ENCODE measurements at places on chromosomes 5 and 9.

DNA sequence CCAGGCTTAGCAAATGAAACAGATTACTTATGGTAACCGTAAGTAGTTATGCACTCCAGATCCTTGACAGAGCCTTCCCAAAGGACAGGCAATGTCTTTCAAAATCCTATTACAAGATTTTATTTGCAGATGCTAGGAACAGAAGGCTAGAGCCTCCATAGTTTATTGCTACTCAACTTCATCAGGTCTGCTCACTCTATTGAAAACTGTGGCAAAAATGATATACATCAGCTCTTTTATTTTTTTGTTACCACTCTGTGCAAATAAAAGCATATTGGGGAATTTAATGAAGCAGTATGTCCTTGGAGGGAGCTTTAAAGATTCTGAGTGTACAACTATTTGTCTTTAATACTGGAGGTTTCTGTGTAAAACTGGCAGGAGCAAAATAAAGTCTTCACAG, 46.5 kb downstream of the SLC44A1 start:
- no peaks in the 10 kb centered on the region for H3K36me3 ChIP-seq
- DNase-seq: no peak
- no peaks in the 10 kb centered on the region for H3K4me1 ChIP-seq
- H3K27me3 ChIP-seq: no peaks in the 10 kb centered on the region
- H3K4me3 ChIP-seq: no peak overlapping the region

DNA sequence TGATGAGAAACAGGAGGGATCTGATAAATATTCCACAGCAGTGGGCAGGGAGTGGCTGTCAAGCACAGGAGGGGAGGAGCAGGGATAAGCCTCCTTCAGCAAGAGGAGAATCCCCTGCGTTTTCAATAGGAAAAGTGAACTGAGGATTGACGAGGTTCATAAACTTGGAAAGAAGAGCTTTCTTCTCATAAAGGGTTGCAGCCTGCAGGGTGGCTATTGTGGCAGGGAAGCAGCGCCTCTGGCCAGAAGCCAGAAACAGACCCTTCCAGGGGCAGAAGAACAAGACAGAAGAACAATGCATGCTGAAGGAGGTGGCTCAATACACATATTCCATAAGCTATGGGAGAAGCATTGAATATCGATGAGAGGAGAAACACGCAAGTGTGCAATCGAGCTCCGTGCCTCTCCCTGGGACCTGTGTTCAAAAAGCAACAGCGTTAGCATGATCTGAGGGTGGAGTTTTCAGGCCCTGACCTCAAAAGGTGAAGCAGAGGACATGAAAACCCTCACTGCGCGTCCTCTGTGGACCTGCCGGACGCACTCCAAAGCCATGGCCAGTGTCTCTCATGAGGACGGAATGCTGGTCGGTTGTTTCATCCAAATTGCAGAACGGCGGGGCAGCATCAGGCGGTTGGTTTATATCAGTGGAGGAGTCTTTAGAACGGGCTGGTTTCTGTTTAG, 67.6 kb downstream of the ANKRD33B start:
- H3K4me1 ChIP-seq: peaks cover 11% of the 10 kb centered on the region
- H3K36me3 ChIP-seq: no peaks in the 10 kb centered on the region
- H3K4me3 ChIP-seq: no peak overlapping the region
- no peak overlapping the region for H3K27ac ChIP-seq
- DNase-seq: no peak

GRCh38 chr5:101977729-101978345, 318.2 kb downstream of the SLCO4C1 start:
- no peaks in the 10 kb centered on the region for H3K4me1 ChIP-seq
- DNase-seq: no peak
- no peak overlapping the region for H3K4me3 ChIP-seq
- H3K36me3 ChIP-seq: no peaks in the 10 kb centered on the region
- no peaks in the 10 kb centered on the region for H3K27me3 ChIP-seq

- H3K4me3 ChIP-seq: no peak overlapping the region
- H3K27ac ChIP-seq: no peak overlapping the region
- H3K27me3 ChIP-seq: no peaks in the 10 kb centered on the region
- H3K36me3 ChIP-seq: no peaks in the 10 kb centered on the region
Measured at GRCh38 chr5:5069851-5070250, 70.3 kb upstream of the ADAMTS16 start.

DNA sequence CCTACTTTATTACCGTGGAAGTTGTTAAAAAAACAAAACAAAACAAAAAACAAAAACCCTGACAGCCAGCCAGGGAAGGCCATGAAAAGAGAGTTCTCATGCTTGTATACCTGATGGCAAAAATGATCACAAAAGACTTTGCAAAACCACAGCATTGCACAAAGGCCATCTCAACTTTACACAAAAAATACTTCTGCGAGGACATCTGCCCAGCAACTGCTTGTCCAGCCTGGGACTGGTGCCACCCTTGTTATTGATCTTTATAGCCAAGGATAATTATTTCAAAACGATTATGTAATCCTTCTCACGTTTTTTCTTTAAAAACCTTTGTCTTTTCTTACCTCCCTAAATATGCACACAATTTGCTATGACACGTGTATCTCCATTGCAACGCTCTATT, 42.2 kb upstream of the SLC28A3 start:
- no peak for DNase-seq
- H3K27me3 ChIP-seq: no peaks in the 10 kb centered on the region
- H3K36me3 ChIP-seq: no peaks in the 10 kb centered on the region
- no peak overlapping the region for H3K4me3 ChIP-seq

- peak; percentile 83 for DNase-seq
- H3K4me1 ChIP-seq: no peaks in the 10 kb centered on the region
- H3K36me3 ChIP-seq: no peaks in the 10 kb centered on the region
- peak overlapping the region; percentile 75 for H3K27ac ChIP-seq
Measured at GRCh38 chr5:139108063-139108824, 89.9 kb downstream of the SIL1 start.

DNA sequence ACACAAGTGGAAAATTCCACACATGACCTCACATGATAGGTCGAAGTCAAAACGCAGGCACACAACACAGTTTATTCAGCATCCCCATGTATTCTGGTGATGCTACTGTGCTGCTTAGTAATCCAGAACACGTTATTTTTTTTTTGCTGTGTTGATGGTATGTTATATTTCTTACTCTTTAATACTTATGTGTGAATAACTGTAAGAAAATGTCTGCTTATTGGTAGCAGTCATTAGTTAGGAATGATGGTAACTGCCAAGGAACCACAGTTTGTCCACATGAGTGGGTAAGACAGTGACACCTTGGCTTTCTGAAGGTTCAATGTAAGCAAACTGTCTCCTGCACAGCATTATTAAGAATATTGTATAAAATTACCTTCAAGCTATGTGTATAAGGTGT, 107.7 kb upstream of the DAPK1 start:
- no peak overlapping the region for H3K4me3 ChIP-seq
- no peak overlapping the region for H3K27ac ChIP-seq
- no peaks in the 10 kb centered on the region for H3K4me1 ChIP-seq
- no peaks in the 10 kb centered on the region for H3K27me3 ChIP-seq
- H3K36me3 ChIP-seq: no peaks in the 10 kb centered on the region
- no peak for DNase-seq

GRCh38 chr5:143036146-143036927, 266.2 kb downstream of the ARHGAP26 start:
- DNase-seq: no peak
- H3K4me3 ChIP-seq: no peak overlapping the region
- H3K4me1 ChIP-seq: no peaks in the 10 kb centered on the region

- H3K27ac ChIP-seq: no peak overlapping the region
- no peak overlapping the region for H3K4me3 ChIP-seq
- DNase-seq: no peak
- H3K27me3 ChIP-seq: no peaks in the 10 kb centered on the region
- H3K4me1 ChIP-seq: no peaks in the 10 kb centered on the region
- no peaks in the 10 kb centered on the region for H3K36me3 ChIP-seq
Measured at GRCh38 chr5:127652952-127653611, 4.2 kb downstream of the CTXN3 start.

DNA sequence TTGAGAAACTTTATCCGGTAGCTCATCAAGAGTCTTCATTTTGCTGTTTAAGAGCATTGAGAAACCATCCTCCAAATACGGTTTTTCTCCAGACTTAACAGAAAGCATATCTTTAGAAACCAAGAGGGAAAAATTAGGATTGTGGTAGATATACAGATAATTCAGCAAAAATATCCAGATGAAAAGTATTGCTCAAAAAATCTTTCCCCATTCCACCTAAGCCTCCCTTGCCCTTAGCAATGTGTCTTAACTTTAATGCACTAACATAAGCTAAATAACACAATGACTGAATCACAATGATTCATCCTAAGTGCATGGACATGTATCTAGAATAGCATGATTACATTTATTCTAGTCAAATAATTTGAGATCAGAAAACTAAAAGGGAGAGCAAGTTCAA, 130.3 kb upstream of the TARS1 start:
- H3K4me3 ChIP-seq: no peak overlapping the region
- H3K4me1 ChIP-seq: peaks cover 10% of the 10 kb centered on the region
- H3K36me3 ChIP-seq: no peaks in the 10 kb centered on the region

DNA sequence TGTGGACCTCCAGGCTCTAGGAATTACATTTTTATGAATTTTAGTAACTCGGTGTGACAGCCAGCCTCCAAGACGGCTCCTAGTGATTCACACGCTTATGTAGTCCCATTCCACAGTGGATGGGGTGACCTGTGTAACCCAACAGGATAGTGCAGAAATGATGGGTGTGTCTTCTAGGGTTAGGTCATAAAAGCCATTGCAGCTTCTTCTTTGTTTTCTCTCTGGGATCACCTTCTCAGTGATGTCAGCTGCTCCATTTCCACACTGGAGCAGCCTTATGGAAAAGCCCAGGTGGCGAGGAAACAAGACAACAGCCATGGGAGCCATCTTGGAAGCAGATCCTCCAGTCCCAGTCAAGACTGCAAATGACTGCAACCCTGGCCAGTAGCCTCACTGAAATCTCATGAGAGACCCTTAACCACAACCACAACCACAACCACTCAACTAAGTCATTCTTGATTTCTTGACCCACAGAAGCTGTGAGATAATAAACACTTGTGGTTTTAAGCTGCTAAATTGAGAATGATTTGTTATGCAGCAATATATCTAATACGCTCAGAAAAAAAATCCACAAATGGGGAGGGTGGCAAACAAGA, 5.1 kb upstream of the GNPDA1 start:
- H3K27me3 ChIP-seq: no peaks in the 10 kb centered on the region
- H3K4me3 ChIP-seq: no peak overlapping the region

DNA sequence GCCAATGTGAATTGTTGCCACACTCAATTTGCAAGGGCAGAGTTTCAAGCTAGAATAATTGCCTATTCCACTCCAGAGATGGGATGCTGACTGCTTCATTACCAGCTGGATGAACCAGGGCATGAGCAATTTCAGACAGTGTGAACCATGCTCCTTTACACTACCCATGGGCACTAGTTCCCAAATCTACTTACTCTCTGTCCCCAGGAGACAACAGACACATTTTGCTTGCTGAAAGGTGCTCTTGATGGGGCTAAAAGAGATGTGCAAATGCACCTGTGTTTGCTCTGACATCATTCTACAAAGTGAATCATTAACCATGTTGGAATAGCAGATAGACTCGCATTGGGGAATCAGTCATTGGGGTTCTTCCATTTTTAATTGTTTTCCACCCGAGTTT, 522.3 kb upstream of the NUDT12 start:
- no peaks in the 10 kb centered on the region for H3K27me3 ChIP-seq
- H3K4me3 ChIP-seq: no peak overlapping the region
- DNase-seq: no peak
- no peak overlapping the region for H3K27ac ChIP-seq

GRCh38 chr9:135567311-135567710, 5.8 kb downstream of the PAEP start:
- no peaks in the 10 kb centered on the region for H3K4me1 ChIP-seq
- H3K36me3 ChIP-seq: no peaks in the 10 kb centered on the region
- no peak overlapping the region for H3K27ac ChIP-seq
- no peak overlapping the region for H3K4me3 ChIP-seq
- H3K27me3 ChIP-seq: no peaks in the 10 kb centered on the region

DNA sequence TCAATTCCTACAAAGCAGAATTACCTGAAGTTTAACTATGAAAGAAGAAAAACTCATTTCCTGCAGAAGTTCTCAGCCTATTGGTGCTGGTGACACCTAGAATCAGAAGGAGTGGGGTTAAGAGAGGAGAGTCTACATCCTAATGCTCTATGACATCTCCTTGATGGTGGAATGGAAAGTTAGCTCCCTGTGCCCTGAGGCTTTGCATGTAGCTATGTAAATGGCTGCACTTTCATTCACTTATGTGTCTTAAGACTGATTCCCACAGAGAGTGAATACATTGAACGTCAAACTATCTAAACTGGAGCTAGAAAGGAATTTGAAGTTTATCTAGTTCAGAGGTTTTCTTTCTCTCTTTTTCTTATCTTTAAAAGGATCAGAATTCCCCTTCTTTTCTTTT, 52.1 kb upstream of the ADRB2 start:
- H3K4me3 ChIP-seq: no peak overlapping the region
- no peak for DNase-seq
- H3K4me1 ChIP-seq: no peaks in the 10 kb centered on the region
- H3K36me3 ChIP-seq: no peaks in the 10 kb centered on the region
- no peaks in the 10 kb centered on the region for H3K27me3 ChIP-seq

DNA sequence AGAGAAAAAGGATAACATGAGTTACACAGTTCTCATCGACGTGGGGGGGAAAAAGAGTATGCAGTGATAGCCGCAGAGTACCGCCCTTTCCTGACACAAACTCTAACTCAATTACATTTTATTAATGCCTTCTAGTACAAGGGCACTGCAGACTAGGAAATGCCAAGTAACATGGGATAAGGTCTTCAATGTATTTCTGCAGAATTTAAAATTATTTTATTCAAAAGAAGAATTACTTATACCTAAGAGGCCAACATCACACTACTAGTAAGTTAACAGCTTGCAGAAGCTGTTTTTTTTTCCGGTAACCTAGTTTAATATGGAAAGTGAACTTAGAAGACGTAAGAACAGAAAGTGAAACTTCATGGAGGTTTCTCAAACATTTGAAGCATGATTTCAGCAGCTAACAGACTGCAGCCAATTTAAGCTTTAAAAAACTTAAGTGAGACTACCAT, 3.9 kb downstream of the SETX start:
- H3K36me3 ChIP-seq: peaks cover 44% of the 10 kb centered on the region
- no peak overlapping the region for H3K27ac ChIP-seq
- DNase-seq: no peak
- no peaks in the 10 kb centered on the region for H3K27me3 ChIP-seq

DNA sequence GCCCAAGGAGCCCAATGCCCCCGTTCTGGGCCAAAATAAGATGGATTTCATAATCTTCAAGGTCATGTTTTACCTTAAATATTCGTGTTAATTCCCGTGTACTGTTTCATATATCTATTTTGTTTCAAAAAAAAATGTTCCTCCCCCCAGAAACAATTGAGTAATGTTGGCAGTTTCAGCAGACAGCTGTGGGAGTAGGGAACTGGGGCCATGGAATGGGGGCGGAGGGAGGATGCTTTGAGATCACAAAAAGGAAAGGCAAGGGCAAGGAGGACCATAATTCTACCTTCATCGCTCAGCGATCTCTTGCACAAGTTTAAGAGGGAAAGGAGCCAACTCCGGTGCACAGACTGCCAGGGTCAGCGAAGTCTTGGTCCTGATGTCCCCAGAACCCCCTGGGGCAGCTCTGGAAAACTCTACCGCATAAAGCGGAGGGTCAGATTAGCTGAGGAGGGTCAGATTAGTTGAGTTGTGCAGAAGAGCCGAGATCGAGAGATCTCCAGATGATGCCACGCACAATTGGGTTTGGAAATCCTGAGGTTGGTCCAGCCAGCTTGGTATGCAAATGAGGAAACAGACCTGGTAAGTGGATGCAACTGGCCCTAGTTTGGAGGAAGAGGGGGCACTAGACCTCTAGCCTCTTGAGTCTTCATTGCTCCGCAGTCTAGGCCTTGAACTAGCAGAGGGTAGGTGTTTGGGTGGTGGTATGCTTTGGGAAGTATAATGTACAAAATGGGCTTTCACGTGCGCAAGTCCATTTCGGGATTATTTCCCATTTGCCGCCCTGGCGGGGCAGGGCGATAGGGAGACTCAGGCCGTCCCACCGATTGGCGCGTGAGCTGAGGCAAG, 24.0 kb downstream of the CDKN2A start:
- H3K27ac ChIP-seq: no peak overlapping the region
- H3K4me3 ChIP-seq: no peak overlapping the region
- DNase-seq: no peak
- peaks cover 2% of the 10 kb centered on the region for H3K4me1 ChIP-seq

Data from ascending aorta (tissue), 2 donors.